Right lobe of liver (tissue), 6 donors: ENCODE measurements at places on chromosomes 12 and 14. TPM values are rescaled to one million over a fixed set of nuclear protein-coding genes. Genes with fewer than 3 reads are reported as not detected.

The GPX2 gene
- 1,113 TPM for total RNA-seq

The WSCD2 gene
- not detected for total RNA-seq

The AICDA gene
- total RNA-seq, result not detected

The SLC17A8 gene
- total RNA-seq, result 0.06 TPM

DNA sequence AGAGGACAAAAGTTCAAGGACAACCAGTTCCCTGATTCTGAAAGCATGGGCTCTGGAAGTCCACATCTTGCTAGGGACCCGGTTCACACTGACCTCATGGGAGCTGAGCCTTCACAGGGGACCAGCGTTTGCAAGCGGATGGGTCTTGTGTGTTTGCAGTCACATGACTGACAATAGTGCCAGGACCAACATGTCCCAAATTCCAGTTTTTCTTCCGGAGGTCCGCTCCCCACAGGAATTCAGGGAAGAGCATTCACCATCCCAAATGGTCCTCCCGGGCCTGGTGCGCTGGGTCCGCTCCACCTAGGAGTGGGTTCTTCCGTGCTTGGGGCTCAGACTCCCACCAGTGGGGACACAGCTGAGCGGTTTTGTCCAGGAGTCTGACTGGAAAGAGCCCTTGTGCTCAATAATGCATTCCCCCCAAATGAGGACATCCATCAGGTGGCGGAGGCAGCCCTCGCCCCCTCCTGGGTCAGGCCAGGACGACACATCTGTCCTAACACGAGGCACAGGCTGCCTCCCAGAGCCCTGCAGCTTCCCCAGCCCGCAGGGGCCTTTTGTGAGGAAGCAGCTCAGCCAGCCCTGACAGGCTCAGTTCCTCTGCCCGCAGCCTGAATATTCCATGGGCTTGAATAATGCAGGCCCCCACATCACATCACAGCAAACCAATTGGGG, 91.8 kb upstream of the BCL11B start:
- DNase-seq, result no peak

DNA sequence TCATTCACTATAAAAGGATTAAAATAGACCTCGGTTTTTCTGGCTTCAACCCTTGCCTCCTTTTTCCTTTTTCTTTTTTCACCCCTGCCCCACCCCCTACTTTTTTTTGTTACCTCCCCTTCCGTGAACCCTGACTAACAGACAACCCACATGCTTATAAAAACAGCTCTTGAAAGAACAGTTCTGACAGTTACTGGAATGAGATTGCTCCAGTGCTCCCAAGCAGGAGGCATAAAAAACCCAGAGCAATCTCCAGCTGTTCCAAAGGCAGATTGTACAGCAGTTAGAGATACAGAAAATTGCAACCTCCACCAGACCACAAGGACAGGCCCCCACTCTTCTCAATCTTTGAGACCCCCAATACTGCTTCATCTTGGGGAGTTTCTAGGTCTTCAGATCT, 29.9 kb upstream of the TMEM260 start:
- DNase-seq, result no peak

DNA sequence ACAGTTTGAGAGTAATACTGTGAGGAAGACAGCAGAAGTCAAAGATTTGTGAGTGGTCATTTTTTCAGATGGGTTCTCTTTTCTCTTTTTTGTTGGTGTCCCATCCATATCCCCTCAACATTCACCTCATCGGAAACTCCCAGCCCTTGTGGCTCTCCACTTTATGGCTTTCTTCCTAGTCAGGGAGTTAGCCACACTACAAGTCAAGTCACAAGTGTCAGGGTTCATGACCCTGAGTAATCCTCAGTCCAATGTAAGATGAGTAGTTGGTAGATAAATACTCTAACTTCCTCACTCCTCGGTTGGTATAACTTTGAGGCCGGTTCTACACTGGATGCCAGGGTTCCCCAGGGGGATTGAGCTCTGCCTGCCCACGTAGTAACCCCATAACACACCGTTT, 41.4 kb downstream of the PTGER2 start:
- DNase-seq, result no peak

GRCh38 chr14:92960706-92961566, 38.0 kb downstream of the CHGA start:
- no peak for DNase-seq

DNA sequence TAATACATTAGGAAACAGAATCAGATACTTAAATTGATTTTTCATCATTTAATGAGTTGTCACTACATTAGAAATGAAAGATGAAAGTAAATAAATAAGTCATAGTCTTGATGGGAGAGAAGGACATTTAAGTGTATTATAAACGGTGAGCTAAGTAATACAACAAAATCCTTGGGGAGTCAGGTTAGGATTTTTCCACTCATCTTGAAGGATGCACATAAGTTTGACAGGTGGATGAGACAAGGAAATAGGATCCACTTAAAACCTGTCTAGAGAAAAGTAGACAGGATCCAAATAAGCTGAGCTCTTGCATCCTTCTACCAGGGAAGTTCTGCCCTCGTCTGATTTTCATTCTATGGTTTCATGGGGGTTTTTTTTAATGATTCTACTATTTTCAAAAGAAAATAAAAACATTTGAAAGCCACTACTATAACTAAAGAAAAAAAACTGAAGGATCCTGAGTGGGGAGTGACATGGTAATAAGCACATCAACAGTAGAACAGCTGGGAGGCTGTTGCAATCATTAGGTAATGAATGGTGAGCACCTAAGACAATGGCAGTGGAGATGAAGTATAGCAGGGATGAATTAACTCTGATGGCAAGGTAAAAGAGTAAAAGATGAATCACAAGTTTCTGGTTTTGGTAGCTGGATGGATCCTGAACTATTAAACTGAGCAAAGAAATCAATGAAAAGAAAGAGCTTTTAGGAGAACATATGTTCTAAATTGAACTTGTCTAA, 17.0 kb downstream of the CEP128 start:
- DNase-seq, result no peak

DNA sequence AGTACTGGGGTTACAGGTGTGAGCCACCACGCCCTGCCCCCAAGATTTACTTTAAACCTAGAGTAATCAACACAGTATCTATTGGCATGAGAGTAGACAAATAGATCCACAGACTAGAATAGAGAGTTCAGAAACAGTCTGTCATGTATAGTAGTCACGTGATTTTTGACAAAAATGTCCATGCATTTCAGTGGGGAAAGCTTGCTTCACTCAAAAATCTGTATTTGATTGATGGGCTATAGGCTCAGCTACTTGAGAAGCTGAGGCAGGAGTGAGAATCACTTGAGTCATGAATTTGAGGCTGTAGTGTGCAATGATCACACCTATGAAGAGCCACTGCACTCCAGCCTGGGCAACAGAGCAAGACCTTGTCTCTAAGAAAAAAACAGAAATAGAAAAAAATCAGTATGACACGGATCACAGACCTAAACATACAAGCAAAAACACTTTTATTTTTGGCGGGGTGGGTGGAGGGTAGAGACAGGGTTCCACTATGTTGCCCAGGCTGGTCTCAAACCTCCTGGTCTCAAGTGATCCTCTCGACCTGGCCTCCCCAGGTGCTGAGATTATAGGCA, 7.6 kb upstream of the ORAI1 start:
- DNase-seq, result no peak

GRCh38 chr12:6757028-6757690, 4.2 kb upstream of the MLF2 start:
- DNase-seq, result no peak

GRCh38 chr14:37638599-37638998, 43.2 kb downstream of the TTC6 start:
- no peak for DNase-seq

GRCh38 chr12:93122569-93123091, 193.5 kb upstream of the EEA1 start:
- DNase-seq, result no peak

DNA sequence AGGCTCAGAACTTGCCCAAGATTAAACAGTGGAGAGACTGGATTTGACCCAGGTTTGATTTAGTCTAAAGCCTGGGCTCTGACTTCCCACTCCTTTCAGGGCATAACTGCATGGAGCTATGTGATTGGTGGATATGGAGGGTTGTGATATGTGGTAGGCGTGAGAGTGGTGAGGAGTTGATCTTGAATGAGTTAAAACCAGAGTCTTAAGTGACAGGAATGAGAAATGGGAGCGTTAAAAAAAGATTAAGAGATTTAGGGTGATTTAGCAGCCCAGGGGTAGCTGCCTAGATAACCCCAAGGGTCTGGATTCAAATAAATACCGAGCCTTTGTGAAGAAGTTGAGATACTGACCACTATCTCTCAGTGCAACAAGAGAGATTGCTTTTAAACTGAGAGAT, 8.4 kb downstream of the SYNDIG1L start:
- no peak for DNase-seq

DNA sequence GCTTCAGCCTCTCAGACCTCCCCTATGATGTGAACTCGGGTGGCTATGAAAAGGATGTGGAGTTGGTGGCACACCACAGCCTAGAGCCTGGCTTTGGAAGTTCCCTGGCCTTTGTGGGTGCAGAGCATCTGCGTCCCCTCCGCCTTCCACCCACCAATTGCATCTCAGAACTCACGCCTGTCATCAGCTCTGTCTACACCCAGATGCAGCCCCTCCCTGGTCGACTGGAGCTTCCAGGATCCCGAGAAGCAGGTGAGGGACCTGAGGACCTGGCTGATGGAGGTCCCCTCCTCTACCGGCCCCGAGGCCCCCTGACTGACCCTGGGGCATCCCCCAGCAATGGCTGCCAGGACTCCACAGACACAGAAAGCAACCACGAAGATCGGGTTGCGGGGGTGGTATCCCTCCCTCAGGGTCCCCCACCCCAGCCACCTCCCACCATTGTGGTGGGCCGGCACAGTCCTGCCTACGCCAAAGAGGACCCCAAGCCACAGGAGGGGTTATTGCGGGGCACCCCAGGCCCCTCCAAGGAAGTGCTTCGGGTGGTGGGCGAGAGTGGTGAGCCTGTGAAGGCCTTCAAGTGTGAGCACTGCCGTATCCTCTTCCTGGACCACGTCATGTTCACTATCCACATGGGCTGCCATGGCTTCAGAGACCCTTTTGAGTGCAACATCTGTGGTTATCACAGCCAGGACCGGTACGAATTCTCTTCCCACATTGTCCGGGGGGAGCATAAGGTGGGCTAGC, 7.0 kb upstream of the RPS26 start:
- DNase-seq, result no peak

DNA sequence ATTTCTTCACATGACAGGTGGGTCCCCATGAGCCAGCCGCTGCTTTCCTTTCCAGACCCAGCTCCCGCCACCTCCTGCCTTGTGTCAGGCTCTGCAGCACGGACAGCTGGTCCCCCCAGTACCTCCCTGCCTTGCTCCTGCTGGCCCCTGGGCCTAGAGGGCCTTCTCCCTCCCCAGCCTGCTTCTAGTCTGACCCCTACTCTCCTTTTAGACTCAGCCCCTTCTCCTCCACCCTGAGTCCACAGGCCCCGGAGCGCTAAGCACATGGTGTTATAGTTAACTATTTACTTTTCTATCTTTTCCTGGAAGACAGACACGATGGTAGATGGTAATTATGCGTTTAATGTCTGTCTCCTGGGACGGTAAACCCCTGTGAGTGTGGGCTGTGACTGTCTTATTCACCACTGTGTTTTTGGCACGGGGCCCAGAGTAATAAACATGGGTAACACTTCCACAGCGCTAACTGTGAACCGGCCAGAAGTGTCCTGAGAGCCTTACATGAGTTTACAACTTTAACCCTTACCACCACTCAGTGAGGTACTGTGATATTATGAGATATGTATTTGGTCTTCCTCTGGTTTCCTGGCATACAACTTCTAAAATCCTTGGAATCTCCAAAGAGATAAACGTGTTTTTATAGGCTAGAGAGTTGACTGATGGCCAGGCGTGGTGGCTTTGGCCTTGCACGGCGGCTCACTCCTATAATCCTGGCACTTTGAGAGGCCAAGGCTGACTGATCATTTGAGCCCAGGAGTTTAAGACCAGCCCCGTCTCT, 41.2 kb downstream of the DGLUCY start:
- no peak for DNase-seq

- no peak for DNase-seq
These were observed 152.9 kb downstream of the SLC25A21 start for GRCh38 chr14:37019488-37019887.

DNA sequence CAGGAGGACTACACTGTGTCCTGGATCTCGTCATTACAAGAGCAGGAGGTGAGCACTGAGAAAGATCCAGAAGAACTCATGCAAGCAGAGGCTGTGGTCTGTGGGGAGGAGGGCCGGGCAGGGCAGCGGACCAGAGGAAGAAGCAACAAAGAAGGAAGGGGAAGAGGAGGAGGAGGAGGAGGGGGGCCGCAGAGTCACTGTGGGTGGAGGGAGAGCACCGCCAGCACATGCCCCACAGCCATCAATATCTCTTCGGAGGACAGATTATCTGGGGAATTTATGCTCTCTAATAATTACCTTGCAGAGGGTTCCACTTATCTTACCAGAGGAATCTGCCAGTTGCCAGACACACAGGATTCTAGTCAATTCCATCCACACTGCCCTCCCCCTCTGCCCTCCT, 105.6 kb downstream of the DPF3 start:
- no peak for DNase-seq

DNA sequence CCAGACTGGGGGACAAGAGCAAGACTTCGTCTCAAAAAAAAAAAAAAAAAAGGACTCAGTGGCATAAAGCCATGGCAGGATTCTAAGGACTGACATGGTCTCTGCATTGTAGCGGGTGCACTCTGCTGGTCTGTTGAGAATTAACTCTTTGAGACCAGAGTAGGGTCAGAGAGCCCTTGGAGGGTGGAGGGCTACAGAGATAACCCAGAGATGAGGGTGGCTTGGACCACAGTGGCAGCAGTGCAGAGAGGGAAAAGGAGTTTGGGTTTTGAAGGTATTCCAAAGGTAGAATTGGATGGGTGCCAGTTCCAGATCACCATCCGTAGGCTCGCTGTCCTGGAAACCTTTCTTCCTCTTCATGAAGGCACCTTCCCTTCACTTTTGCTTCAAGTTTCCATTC, 14.3 kb upstream of the DYNC1H1 start:
- DNase-seq, result no peak

DNA sequence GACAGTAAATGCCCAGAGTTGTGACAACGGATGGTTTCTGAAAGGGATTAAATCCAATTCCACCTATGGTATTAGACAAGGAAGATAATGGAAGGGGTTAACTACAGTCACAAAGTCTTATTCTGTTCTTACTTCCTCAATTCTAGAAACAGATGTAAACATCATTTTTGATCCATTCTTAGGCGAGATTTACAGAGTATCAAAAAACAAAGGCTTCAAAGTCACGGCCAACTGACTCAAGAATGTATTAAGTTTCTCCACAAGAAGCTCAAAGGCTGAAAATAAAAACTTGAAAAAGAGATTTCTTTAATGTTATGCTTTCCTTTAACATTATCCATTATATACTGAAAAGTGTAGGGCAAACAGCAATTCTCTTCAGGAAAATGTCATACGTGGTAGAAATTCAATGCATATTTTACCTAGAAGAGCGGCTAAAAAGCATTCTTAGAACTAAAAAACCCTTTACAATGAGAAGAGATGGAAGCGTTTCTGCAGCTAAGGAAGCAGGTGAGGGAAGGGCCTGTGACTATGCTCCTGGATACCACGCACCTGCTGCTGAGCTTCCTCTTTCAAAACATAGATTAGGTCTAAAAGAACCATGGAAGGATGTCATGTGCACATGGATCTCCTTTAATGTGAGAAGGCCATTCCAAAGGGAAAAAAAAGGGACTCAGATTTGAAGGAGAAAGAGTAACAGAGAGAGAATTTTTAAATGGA, 185.8 kb downstream of the STXBP6 start:
- DNase-seq, result no peak
